ENCODE measurements at places on chromosomes 6 and 20.

- DNase-seq = no peak
Observed at GRCh38 chr6:157535340-157536222, 154.6 kb downstream of the ZDHHC14 start.

DNA sequence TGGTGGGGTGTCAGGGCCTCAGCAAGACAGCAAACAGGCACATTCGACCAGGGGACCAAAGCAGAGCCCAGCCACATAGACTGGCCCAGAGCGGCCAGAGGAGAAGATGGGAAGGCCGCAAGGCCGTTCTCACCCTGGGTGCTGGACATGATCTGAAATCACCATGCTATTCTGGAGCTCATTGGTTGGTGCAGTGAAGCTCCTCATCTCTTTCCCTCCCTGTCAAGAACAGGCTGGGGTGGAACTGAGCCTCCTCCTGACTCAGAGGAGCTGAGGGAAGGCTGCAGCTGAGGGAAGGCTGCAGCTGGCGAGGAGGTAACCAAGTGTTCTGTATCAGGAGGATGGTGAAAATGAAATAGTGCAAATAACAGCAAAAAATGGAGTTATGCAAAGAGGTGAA lies 80.0 kb downstream of the AKAP7 start:
- DNase-seq = no peak

- no peak for DNase-seq
Observed at GRCh38 chr6:85866758-85867401, 224.2 kb upstream of the SYNCRIP start.

DNA sequence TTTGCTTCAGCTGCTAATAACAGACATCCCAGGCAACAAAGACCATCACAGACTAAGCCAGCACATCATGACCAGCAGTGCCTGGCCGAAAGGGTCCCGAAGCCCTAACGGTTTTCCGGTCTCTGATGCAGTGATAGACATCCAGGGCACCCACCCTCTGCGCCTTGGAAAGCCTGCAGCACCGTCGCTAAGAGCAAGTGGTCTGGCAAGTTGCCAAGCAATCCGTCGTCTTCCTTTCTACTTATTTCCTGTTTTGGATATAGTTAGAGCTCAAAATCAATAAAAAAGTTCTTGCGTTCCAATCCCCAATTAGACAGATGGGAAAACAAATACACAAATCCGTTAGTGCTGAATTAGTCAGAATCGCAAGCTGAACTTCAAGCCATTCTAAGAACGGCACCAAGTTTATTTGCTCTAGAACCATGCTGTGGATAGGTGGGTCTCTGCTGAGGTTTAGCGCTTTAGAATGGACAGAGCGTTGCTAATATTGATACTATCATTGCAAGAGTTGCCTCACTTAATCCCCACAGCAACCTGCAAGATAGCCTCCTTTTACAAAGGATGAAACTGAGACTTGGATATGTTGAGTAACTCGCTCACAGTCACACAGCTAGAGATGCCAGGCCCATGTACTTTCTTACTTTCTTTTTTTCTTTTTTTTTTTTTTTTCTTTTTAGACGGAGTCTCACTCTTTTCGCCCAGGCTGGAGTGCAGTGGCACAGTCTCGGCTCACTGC lies 163.3 kb upstream of the SNX9 start:
- DNase-seq = no peak
